ENCODE measurements at places on chromosomes 7 and 10.

DNA sequence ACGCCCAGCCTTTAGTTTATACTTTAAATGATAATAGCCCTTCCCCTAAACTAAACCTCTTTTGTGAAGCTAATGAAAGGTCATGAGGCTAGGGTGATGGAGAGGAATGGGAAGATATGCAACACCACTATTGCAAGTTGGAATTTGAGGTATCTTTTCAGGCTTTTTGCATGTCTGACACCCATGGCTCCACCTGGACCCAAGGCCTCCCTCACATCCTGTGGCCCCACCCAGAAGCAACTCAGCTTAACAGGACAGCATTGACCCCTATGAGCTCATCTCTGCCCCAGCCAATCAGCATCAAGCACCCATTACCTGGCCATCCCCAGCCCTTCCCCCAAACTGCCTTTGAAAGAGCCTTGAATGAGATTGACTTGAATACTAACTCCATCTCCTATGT lies 674.2 kb upstream of the NRP1 start:
- DNase-seq: no peak

DNA sequence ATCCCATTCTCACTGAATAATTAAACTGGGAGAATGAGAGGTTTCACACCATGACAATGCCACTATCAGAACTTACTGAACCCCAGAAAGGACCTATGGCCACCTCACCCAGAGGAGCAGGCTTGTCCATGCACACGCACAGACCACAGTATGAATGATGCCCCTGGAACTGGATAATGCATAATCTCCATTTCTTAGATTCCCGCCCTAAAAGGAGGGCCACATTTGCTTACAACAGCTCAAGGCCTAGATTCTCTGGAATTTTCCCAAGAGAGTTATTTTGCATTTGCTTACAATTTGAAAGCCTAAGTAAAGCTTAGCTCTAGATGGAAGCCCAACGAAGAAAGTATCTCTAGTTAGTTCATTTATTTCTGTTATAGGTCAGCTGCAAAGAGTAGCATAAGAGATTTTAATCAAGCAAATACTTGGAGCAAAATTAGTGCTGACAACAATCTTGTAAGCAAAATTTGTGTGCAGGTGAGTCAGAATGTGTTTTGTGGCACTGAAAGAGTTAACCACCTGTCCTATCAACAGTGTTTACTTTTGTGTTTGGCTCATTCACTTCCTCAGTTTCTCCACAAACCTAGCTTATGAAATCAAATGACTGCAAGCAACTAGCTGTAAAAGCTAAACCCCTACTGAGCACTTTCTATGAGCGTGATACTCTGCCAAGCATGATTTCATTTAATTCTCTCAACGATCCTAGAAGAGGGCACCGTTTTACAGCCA lies 32.1 kb downstream of the ELMO1 start:
- no peak for DNase-seq

GRCh38 chr10:6819301-6819700 lies 239.2 kb upstream of the PRKCQ start:
- DNase-seq: no peak

DNA sequence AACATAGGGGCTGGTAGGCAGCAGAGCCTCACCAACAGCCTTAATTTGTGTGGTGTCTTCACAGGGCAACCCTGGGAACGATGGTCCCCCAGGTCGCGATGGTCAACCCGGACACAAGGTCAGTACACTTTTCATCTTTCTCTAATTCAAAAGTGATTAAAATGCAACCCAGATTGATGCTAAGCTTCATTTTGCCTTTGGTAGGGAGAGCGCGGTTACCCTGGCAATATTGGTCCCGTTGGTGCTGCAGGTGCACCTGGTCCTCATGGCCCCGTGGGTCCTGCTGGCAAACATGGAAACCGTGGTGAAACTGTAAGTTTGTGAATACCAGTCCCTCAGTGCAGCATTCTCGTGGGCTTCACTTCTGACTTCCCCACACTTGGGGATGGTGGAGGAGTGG lies 30.9 kb downstream of the COL1A2 start:
- DNase-seq: no peak

DNA sequence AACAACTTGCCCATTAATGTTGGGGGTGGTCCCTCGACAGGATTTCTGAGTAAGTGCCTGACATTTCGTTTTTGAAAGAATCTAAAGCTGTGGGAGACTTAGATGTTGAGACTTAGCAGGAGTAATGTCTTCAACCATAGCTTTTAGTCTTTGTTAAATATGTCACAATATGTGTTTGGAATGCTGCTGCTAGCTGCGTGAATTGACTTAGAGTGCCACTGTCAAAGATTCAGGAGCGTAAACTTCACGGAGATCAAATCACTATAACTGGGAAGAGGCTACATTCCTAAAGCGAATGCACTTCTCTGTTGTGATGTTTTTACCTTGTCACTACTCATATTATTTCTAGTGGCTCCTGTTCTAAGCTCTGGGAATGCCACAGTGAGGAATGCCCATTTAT lies 91.3 kb upstream of the SAMD8 start:
- DNase-seq: no peak

GRCh38 chr10:123972481-123973401 lies 81.1 kb upstream of the CPXM2 start:
- no peak for DNase-seq

- no peak for DNase-seq
Measured at GRCh38 chr7:939843-940242, 14.6 kb downstream of the ADAP1 start.

DNA sequence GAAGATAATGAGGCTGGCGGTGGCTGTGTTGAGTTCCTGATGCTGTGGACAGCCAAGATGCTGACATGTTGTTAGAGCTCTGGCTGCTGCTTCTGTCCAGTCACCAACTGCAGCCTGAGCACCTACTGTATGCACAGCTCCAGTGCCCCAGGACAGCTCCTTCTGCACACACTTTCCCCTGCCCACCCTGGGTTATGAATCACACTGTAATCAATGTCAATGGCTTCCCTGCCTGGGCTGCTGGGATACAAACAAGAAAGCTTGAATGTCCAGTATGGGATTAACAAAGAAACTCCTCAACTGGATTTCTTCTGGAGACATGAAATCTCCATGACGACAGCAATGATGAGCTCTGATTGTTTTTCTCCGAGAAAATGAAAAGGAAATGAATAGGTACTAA lies 172.0 kb downstream of the GFRA1 start:
- DNase-seq: no peak

DNA sequence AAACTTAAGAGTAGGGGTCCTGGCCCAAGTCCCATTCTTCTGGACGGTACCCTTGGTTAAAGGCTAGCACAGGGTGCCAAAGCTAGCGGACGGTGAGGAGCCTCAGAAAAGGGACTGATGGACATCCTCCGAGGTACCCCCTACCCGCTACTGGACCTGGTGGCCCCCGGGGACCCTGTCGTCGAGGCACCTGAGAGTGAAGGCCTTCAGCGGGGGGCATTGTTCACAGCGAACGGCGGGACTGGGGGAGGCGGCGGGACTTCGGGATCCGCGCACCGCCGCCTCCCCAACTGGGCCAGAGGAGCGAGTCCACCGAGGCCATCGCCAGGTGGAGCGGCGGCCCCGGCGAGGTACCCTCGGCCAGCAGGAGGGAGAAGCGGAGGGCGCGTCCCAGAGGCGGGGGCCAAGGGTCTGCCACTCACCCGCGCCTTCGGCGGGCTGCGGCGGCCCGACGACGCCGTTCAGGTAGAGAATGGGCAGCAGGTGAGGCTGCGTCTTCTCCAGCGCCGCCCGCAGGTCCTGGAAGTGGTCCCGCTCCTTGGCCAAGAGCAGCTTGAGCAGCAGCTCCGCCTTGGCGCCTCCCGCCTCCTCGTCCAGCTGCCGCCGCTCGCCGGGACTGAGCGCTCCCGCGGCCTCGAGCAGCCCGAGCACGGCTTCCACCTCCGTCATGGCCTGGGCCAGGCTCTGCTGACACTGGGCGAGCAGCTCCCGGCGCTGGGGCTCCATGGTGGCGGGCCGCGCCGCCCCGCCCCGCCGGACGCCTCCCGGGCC lies 575 bp downstream of the DLG5 start:
- DNase-seq: no peak

DNA sequence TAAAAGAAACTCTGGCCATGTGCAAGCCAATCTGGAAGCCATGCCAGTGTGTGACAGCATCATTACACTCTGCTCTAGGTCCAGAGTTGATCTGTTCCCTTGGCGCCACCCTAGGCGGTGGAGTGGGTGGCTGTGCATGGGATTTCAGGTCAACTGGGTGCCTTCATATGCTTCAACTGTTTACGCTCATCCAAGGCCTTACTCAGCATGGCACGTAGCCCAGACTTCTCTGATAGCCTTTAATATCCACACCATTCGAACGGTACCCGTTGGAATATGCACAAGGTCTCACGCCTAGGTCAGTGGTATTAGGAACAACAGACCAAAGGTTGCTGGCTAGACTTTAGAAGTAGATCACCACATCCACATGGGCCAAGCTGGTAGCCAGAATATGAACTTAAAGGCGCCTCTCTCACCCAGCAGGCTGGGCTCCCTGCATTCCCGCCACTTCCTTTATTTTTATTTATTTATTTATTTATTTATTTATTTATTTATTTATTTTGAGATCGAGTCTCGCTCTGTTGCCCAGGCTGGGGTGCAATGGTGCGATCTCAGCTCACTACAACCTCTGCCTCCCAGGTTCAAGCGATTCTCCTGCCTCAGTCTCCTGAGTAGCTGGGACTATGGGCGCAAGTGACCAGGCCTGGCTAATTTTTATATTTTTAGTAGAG lies 18.7 kb upstream of the ACHE start:
- no peak for DNase-seq

- no peak for DNase-seq
Measured at GRCh38 chr7:24706211-24707170, 50.8 kb downstream of the GSDME start.

DNA sequence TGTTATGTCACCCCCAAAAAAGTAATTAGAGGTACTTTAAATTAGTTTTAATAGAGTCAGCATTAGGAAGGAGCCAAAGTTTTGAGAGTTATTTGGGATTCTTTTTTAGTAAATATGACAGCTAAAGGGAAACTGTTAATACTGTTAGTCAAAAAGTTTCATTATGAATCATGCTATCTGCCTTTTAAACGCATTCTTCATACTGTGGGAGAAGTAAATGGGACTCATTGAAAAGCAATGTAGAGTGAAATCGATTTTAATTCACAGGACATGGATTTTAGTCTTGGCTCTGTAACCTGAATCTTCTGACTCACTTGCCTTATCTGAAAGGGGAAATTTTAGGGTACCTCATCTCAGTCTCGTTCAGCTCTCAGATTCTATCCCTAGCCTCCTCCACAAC lies 105.1 kb downstream of the AASS start:
- no peak for DNase-seq

GRCh38 chr7:128103498-128104107 lies 72.4 kb upstream of the LRRC4 start:
- DNase-seq: no peak

DNA sequence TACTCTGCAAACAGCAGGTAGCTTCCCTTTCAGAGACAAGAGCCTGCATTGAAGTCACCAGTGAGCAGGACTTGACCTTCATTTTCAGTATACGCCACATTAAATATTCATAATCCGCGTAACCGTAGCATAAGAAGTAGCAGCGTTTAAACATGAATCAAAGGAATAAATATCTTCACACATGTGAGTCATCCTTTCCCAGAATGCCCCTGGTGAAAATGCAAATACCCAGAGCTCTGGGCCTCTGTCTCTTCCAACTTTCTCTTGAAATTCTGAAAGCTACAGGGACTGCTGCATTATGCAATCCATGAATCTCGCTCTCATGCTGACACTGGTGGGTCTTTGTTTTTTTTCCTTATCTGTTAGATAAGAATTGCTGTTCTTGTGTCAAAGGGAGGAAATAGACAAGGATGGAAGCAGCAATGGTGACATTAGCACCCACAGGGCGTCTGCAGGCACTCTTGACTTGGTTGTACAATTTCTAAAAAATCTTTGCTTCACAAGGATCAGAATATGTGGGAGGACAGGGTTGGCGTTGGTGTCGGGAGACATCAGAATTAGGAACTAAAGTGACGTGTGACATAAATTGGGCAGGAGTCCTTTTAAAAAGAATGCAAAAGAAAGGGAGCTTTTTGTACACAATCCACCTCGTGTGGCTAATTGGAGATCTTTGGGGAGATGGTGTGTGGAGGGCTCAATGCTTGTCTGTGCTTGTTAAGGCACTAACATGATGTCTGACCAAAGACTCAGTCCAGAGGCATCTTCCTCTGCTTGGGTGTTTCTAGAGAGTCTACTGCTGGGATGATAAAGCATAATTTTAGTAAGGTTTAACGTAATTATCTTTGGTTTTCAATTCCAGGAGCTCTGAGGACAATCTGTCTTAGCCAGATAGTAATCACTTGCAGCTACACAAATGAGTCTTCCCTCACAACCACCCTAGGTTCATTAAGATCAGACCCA lies 390.3 kb downstream of the KCNMA1 start:
- no peak for DNase-seq

GRCh38 chr7:87878208-87878735 lies 2.0 kb downstream of the DBF4 start:
- no peak for DNase-seq

DNA sequence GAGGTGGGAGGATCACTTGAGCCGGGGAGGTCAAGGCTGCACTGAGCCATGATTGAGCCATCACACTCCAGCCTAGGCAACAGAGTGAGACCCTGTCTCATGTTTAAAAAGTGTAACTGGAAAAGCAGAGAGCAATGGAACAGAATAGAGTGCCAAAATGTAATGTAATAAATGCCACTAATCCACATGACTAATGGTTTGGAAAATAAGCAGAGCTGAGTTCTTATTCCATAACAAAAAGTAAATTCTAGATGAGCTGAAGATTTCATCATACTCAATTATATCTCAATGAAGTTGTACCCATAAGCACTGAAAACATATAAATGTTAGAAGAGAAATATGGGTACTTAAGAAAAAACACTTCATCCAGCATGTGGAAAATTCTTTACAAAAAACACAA lies 132.6 kb downstream of the USP6NL start:
- DNase-seq: no peak

DNA sequence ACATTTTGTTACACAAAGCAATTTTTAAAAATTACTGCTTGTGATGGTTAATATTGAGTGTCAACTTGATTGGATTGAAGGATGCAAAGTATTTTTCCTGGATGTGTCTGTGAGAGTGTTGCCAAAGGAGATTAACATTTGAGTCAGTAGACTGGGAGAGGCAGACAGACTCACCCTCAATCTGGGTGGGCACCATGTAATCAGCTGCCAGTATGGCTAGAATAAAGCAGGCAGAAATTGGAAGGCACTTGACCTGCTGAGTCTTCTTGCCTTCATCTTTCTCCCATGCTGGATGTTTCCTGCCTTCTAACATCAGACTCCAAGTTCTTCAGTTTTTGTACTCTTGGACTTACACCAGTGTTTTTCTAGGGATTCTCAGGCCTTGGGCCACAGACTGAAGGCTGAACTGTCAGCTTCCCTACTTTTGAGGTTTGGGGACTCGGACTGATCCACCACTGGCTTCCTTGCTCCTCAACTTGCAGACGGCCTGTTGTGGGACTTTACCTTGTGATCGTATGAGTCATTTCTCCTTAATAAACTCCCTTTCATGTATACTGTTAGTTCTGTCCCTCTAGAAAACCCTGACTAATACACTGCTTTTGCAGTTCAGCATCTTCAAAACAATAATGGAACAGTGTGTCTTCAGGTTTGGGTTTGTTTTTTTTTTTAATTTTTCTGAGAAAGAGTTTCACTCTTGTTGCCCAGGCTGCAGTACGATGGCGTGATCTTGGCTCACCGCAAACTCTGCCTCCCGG lies 244.1 kb upstream of the SEMA3C start:
- no peak for DNase-seq

GRCh38 chr7:37372750-37373149 lies 75.9 kb downstream of the ELMO1 start:
- no peak for DNase-seq

GRCh38 chr10:23525406-23525805 lies 86.5 kb downstream of the OTUD1 start:
- DNase-seq: no peak

GRCh38 chr7:101162551-101163278 lies 2.7 kb downstream of the VGF start:
- no peak for DNase-seq

GRCh38 chr7:28293527-28293835 lies 112.9 kb upstream of the JAZF1 start:
- no peak for DNase-seq

All from stimulated activated CD4-positive, alpha-beta T cell treated with anti-CD3 and anti-CD28 coated beads, Interleukin-15, amount 100 ng/mL, for 1 hour (primary cell).